ENCODE measurements at places on chromosomes 12 and 14.

- DNase-seq: no peak
Measured at GRCh38 chr14:72790887-72791566, 102.9 kb downstream of the DPF3 start.

- no peak for DNase-seq
Measured at GRCh38 chr12:29609431-29610215, 112.1 kb upstream of the OVCH1 start.

- DNase-seq: no peak
Measured at GRCh38 chr12:21774358-21775132, at the start of gene KCNJ8. Gene KCNJ8, minus strand, starts transcription at chr12:21774706. Its CDS starts 1,090 bp downstream, at chr12:21773616.

DNA sequence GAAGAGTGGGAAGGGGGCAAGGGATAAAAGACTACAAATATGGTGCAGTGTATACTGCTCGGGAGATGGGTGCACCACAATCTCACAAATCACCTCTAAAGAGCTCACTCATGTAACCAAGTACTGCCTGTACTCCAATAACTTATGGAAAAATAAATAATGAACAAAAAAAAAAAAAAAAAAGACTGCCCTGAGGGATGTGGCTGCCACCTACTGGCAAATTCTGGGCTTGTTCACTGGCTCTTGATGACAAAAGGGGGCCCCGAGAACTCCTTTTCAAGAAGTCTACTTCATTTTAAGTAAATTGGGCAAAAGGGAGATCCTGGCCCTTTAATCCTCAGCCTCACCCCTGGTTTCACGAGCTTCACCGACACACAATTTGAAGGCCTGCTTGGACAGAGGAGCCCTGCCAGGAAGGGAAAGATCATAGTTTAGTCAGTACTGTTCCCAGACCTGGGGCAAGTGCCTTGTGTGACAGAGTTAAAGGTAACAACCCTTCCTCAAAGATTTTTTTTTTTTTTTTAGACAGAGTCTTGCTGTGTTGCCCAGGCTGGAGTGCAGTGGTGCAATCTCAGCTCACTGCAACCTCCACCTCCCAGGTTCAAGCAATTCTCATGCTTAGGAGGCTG lies 26.1 kb upstream of the STAC3 start:
- DNase-seq: peak; percentile 21

GRCh38 chr12:120214626-120215356 lies 13.9 kb upstream of the RPLP0 start:
- DNase-seq: no peak

DNA sequence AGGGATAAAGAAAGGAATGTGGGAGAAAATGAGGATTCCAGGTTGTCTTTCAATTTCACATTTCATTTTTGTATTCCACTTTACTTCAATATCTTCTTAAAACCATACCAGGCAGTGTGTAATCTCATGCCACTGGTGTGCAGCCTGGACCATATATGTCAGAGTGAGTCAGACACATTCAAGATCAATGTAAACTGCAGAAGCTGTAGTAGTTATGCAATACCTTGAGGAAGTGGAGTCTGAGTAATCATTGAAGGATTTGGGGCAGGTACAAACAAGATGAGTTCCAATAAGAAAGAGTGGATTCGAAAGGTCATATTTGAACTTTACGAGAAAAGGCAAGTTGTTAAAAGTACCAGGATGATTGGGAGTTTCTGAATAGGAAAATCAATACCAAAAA lies 14.1 kb downstream of the PLCZ1 start:
- DNase-seq: no peak

- DNase-seq: peak; percentile 7
Measured at GRCh38 chr12:78181544-78182162, 351.0 kb downstream of the NAV3 start.

- no peak for DNase-seq
Measured at GRCh38 chr12:49187184-49187583, 1.7 kb downstream of the TUBA1A start.

DNA sequence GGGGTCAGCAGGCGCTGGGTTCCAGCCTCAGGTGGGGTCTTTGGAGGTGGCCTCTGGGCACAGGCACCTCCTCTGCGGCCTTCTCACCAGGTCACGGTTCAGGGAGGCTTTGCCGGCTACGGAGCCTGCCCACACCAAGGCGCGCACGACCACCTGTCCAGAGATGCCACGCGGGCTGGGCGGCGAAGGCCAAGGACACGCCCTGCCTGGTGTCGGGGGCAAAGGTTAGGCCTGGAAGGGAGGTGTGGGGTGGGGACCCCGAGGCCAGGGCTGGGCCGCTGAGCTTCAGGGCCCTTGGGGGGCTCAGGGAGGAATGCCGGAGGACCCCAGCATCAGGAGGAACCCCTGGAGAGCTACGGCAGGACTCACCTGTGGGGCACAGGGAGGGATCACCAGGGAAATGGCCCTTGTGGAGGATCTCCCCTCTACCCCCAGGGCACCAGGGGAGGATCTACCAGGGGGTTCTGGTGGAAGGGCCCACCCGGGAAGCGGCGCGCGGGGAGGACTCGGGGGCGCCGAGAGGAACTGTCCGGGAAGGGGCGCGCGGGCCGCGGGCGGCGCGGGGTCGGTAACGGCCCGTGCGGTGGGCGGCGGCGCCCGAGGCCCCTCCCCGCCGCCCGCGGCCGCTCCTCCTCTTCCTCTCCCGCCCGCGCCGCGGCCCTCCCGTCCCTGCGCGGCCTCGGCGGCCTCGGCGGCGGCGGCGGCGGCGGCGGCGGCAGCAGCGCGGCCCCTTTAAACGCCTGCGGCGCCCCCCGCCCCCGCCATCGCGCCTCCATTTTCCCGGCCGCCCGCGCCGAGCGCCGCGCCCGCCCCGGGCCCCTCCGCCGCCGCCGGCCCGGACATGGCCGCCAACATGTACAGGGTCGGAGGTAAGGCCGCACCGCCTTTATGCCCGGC lies at the start of gene MTA1:
Gene MTA1, plus strand, starts transcription at position 633 of the 897 bp plus-strand sequence. Its CDS starts 209 bp downstream, at position 842.
- DNase-seq: no peak
